ENCODE measurements at places on chromosomes 3 and 15.

- no peak for DNase-seq
These were observed 96.8 kb downstream of the BBX start for GRCh38 chr3:107619549-107619948.

- no peak for DNase-seq
These were observed 4.6 kb downstream of the SNUPN start for GRCh38 chr15:75620841-75621391.

DNA sequence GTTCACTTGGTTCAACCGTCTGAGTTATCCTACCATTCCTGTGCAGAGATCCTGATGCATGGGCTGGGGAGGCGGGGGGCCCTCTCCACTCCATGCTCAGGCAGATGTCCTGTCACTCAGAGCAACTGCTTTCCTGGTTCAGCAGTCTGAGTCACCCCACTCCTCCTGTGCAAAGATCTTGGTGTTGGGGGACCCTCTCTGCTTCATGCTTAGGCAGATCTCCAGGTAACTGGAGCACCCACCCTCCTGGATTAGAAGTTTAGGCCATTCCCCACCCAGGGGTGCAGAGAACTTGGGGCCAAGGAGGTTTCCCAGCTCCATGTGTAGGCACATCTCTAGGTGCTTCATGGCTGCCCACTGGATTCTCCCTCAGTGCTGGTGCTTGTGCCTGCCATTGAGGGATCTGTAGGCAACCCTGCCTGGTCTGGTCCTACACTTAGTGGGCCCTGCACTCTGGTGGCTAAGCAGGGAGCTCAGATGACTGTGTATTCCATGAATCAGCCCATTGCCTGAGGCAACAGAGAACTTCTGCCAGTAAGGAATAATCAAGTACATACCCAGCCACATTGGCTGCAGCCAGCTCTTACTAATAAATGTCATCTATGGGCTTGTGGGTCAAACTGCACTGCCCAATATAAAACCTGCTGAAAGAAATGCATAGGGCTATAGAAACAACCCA, 465.4 kb upstream of the THBS1 start:
- no peak for DNase-seq

- no peak for DNase-seq
These were observed 15.3 kb upstream of the TNFSF10 start for GRCh38 chr3:172538368-172539151.

DNA sequence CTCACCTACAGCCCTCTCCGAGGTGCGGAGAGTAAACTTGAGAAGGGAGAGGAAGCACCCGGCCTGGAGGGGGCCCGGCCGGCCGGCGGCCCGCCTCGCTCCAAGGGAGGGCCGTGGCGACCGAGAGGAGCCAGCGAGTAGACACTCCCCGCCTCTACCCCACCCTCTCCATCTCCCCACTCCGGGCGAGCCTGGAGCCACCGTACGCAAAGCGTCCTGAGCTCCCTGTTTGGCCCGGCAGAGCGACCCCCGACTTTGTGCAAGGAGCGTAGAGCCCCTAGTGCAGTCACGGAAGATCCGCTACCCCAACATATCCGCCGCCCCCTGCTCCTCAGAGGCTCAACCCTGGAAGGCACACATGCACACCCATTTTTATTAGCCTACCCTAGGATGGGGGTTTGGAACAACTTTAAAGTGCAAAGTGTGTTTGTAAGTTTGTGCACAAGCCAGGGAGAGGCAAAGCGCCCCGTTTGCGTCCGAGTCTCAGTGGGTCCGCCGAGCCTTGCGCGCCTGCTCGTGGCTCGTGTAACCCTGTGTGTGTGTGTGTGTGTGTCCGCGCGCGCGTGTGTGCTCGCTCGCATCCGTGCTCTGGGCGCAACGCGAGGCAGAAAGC, 508 bp upstream of the SMAD6 start:
- DNase-seq: no peak

GRCh38 chr3:171285287-171285686, 174.9 kb downstream of the TNIK start:
- no peak for DNase-seq

DNA sequence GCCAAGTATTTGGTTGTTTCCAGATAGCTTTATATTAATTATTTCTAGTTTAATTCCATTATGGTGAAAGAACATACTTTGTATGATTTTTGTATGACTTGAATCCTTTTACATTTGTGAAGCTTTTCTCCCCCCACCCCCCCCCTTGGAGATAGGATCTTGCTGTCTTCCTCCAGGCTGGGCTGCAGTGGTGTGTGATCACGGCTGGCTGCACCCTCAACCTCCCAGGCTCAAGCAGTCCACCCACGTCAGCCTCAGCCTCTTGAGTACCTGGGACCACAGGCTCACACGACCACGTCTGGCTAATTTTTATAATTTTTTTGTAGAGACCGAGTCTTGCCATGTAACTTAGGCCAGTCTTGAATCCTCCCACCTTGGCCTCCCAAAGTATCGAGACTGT, 29.5 kb downstream of the ARL8B start:
- DNase-seq: no peak

GRCh38 chr3:148694116-148694515, 3.6 kb upstream of the AGTR1 start:
- DNase-seq: no peak

DNA sequence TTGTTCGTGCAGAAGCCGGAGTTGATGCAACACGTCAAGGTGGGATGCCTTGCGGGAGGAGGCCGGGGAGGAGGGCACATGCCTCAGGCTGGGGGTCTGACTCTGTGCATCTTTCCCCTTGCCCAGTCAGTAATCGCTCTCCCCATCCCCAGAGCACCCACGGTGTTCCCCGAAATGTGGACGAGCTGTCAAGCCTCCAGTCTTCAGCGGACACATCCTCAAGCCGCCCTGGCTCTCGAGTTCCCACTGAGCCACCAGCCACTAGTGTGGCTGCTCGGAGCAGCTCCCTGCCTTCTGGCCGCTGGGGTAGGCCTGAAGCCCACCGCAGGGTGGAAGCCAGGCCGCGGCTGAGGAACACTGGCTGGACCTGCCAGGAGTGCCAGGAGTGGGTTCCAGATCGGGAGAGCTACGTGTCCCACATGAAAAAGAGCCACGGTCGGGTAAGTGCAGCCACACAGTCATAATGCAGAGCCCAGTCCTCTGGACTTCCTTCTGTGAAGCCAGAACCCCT, 18.7 kb upstream of the ALPK3 start:
- no peak for DNase-seq

DNA sequence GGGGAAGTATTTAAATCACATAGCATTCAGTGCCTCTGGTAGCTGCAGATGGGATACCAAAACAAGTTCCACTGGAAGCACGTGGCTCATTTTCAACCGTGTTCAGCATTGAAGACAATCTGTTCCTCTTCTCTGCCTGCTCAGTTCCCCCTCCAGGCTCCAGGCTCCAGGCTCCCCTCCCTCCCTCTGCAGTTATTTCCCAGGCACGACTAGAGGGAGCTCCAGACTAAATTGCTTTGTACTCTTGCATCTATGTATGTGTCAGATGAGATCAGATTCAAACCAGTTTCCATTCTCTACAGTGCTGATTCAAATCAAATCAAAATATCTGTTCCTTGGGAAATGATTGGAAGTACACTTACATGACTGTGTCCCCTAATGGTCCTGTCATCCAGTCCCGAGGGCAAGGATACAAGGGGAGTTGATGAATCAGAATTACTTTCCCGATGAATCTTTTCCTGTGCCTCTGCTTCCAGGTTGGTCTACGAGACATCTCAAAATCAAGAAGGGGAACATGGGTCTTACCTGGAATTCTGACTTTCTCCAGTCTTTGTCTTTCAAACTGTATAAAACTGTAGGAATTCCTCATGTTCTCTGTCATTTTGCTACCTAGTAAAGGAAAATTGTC, 600.5 kb downstream of the EDEM1 start:
- DNase-seq: no peak

DNA sequence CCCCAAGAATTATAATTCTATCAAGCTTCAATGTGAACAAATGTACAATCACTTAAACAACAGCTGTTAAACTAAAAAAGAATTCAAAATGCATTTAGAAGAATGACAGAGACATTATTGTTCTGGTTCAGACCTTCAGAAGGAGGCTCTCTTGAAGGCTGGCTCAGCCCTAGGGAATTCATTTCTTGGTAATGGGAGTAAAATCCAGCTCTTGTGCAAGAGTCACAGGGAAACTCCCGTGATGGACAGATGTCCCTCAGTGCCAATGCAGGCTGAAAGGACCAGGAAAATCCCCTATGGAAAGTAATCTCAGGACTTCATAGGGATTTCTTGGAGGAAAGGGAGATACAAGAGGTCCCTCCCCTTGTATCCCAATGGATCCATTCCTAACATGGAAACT, 149.9 kb upstream of the STT3B start:
- no peak for DNase-seq

GRCh38 chr3:34011171-34012101, 213.0 kb downstream of the PDCD6IP start:
- DNase-seq: no peak

Measured in activated CD4-positive, alpha-beta T cell treated with anti-CD3 and anti-CD28 coated beads for 24 hours (primary cell).